ENCODE measurements at places on chromosomes 1 and 21.

DNA sequence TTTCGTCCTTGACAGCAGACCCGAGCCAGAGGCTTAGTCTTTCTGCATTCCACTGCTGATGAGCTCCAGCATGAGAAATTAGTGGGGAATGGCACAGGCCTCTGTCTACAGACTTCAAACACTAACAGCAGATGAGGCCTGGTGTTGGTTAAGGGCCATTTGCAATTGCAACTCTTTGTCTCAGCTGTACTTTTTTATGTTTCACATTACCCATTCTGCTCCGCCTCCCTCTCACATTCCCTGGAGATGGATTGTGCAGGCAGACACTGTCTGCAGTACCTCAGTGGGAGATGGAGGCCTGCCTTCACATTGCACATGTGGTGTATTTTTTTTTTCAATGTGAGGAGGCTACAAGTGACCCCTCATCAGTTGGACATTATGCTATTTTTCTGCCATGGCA, 370.2 kb downstream of the DUSP10 start:
- DNase-seq = no peak

GRCh38 chr1:153667439-153667838, 3.4 kb downstream of the ILF2 start:
- no peak for DNase-seq

GRCh38 chr1:97078872-97079271, 357.3 kb downstream of the PTBP2 start:
- no peak for DNase-seq

DNA sequence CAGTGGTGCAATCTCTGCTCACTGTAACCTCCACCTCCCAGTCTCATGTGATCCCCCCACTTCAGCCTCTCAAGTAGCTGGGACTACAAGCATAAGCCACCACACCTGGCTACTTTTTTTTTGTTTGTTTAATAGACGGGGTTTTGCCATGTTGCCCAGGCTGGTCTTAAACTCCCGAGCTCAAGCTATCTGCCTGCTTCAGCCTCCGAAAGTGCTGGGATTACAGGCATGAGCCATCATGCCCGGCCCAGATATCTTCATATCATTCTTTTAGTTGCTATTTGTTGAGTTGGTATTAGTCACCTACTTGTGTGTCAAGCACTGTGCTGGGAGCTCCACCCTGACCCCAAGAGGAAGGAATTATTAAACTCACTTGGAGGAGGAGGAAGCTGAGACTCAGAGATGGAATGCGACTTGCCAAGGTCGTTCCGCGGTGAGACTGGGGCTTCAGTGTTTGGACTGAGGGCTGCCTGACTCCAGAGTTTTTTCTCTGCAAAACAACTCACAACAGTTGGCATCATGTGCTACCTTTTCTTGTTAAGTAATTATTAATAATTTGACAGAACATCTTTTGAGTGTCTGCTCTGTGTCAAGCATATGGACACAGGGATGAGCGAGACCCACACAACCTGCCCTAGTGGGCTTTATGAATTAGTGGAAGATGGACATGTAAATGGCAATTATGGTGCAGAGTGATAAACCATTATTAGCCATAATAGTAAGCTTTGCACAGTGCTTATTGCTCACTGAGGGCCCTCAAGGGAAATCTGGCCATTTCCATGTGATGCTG, 132.0 kb downstream of the FOXD2 start:
- peak; percentile 23 for DNase-seq

- DNase-seq = peak; percentile 77
These were observed 38.3 kb downstream of the TCEANC2 start for GRCh38 chr1:54091666-54092065.

GRCh38 chr1:95118067-95118499, 928 bp downstream of the TLCD4 start:
- no peak for DNase-seq

DNA sequence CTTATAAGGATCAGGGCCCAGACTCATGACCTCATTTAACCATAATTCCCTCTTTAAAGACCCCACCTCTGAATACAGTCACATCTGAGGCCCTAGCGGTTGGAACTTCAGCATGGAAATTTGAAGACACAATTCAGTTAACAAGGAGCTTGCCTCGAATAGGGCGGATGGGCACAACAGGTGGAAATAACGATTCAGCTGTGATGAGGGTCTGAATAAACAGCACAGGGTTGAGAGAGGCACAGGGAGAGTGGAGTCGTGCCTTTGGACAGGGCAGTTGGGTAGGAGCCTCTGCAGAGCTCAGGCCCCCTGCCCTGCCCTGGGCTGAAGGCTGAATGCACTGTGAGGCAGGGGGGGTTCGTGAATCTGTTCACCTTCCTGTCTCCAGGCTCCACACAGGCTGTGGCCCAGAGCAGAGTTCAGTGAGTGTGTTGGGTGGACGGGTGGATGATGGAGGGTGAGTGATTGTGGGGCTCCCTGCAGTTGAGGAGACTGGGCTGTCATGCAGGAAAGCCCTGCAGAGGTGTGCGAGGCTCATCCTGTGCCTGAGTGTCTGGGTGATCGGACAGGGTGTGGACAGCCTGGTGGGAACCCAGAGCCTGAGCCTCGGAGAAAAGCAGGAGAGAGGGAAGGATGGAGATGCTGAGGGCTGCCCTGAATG, 243.1 kb downstream of the FOXD2 start:
- no peak for DNase-seq

- no peak for DNase-seq
These were observed 19.9 kb upstream of the ERICH3 start for GRCh38 chr1:74693473-74693872.

DNA sequence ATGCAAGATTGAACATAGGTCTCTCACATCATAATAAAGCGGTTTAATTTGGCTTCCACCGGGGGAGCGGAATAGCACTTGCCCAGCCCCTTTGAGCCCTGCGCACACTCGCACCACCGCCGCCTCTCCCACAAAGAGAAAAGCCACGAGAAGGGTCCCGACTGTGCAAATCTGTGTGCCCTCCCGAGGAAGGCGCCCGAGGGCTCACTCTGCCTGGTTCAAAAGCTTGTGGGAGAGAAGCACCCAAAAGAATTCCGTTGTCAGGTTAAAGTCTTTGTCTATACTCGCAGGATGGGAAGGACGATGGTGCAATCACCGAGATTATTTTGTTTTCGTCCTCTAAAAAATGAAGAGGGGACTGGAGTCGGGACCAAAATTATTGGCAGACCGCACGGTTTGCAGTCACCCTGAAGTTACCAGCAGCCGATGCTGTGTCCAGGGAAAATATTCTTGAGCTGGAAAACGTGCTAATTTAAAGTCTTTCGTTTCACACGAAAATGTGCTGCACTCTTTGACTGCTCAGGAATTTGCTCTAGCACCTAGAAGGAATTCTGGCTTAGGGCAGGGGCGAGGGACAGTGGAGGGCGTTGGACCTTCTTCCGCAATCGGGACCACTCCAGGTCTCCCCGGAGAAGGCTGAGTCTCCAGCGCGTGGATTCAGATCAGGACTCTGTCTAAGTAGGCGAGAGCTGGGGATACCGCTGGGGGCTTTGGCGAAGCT, 6.6 kb upstream of the SIM2 start:
- DNase-seq = no peak

- DNase-seq = no peak
These were observed 2.6 kb upstream of the HDAC1 start for GRCh38 chr1:32289256-32289655.
